ENCODE measurements at places on chromosomes 3 and 15.

DNA sequence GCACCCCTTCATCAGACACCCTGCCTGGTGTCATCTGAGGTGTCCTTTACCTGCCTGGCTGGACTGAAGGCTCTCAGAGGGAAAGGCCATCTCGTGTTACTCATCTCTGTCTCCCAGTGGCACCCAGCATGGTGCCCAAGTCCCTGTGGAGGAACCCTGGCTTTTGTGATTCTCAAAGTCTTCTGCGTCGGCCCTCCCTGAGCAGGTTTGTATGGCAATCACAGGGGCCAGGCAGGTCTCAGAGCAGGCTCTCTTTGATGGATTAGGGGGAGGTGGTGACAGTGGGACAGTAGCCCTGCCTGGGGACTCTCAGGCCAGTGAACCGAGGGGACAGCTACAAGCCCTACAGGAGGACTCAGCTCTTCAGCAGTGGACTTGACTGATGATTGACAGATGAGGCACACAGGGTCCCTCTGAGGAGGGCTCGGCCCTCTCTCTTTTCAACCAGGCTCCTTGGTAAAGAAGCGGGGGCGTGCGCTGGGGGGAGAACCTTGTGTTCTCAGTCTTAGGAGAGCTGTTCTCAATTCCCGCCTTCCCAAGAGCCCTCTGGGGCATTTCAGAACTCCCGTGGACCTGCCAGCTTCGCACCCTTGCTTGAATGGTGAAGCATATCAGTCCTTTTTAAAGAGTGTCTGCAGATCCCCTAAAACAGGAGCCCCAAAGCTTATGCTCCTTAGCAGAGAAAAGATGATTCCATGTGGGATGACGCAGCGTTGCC lies 108.3 kb downstream of the VGLL4 start:
- DNase-seq: no peak

DNA sequence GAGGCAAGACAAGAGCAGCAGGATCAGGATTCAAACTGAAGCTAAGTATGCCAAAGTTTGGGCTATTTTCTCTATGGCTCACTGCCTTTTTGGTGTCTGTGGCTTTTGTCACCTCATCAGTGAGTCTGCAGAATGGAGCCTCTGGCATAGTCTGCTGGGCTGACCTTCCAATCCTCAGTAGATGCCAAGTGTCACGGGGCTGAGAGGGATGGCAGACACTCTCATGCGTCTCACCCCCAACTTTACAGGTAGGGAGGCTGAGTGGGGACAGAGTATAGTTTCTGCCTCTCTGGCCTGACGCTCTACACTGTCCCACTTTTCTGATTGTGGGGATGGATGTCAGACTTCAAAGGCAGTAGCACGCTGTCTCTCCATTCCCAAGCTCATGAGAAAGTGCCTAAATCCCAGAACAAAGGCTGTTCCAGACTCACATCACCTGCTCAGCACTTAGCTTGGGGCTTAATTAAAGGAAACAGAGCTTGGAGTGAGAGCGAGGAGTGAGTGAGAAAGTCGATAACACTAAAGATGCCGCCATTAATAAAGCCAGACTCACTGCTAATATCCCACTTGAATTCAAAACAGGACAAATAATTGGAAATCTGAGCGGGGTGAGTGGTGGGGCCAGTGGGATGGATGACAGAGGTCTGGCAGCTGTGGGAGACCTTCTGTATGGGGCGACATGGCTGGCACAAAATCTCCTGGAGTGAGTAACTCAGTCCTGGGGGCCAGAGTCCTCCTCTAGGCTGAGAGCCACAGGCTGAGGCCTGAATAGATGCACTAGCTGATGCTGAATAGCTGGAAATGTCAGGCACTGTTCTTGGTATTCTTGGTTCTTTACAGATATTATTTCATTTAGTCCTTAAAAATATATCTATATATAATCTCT lies 78.4 kb upstream of the MRPS22 start:
- no peak for DNase-seq

DNA sequence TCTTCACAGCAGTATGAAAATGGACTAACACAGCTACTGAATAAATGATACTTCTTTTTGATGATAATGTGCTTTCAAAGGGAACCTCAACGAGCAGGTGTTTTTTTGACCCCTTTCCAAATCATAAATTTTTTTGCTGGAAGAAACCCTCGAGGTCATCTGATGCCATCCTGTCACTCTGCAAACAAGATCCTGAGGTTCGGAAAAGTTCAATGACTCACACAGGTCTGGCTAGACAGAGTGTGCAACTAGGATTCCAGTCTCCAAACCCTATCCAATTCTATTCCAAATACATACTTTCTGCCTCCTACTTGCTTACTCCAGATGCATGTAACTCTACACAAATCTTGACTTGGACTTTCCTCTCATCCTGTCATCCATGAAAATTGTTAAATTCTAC lies 124.7 kb downstream of the NEDD4 start:
- peak; percentile 10 for DNase-seq

- no peak for DNase-seq
Observed at GRCh38 chr3:44568561-44568960, 13.6 kb downstream of the ZKSCAN7 start.

DNA sequence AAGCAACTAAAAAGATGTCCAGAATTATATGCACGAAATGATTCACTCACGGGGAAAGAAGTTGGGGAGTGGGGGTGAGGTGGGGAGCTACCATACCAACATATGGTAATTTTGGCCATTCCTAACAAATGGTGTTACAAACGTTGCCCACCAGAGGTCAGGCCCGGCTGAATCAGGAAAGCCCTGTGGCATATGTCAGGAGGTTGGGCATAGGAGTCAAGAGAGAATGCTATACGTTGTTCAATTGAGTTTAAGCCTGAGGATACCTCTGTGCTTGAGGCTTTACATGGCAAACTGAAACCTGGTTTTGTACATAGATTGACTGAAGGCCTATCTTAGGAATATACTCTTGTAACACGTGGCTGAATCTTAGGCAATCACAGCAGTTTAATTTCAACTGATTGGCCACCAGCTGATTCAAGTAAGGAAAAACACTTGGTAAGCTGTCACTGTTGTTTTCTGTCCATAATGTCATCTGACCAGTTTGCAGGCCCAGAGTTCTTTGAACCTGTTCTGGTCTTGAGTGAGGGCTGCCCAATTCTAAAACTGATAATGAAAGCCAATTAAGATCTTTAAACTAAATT lies 23.4 kb upstream of the SLC2A2 start:
- DNase-seq: peak; percentile 76

- no peak for DNase-seq
Observed at GRCh38 chr3:43178891-43179366, 73.0 kb upstream of the POMGNT2 start.

GRCh38 chr3:52532517-52532837 lies 1.2 kb downstream of the NT5DC2 start:
- peak; percentile 65 for DNase-seq

DNA sequence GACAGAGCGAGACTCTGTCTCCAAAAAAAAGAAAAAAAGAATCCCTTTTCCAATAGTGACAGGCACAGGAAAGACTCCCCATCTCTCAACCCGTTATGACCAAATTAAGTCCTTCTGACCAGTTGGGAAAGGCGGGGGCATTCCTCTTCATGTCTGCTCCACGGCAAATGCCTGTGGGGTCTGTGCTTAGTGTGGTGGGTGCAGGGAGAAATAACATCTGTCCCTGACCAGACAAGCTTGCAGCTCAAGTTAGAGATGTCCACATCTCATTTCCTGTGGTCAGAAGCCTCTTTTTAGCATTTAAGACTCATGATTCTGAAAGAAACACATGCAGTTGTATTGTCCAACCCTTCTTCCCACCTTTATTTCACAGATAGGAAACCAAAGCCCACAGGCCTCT lies 16.2 kb downstream of the PLA1A start:
- no peak for DNase-seq

DNA sequence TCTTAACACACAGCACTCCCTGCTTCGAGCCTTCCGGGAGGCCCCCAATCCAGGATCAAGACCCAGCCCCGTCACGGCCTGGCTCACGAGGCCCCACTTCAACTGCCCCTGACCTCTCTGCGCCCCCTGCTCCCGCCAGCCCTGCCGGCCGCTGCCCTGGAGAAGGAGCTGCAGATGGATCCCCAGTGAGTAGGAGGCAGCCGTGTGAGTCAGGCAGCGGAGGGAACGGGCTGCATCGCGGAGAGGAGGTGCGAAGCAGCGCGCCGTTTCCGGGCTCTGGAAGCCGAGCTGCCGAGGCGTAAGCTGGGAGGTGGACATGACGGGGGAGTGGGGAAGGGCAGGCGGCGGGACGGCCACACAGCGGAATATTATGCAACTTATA lies 133.4 kb downstream of the TPRA1 start:
- DNase-seq: peak; percentile 62

GRCh38 chr3:148455098-148455497 lies 242.6 kb upstream of the AGTR1 start:
- no peak for DNase-seq

- peak; percentile 64 for DNase-seq
Observed at GRCh38 chr3:62149962-62150361, 223.4 kb downstream of the FEZF2 start.

DNA sequence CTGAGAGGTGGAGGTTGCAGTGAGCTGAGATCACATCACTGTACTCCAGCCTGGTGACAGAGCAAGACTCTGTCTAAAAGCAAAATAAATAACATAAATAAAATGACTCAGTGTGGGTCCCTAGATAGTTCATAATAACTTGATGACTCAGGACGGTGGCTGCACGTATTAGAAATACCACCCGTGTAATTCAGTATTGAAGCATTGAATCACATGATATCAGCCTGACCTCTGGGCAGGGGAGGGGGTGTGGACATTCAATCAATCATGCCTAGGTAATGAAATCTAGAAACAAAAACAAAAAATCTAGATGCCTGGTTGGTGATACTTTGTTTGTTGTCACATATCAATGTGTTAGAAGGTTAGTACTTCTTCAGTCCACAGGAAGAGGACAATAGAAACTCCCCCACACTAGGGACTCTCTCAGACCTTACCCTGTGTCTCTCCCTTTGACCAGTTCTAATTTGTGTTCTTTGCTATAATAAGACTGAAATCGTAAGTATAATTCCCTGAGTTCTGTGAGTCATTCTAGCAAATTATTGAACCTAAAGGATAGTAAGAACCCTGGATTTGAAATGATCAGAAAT lies 177.3 kb downstream of the GAP43 start:
- DNase-seq: peak; percentile 68

- DNase-seq: no peak
Observed at GRCh38 chr15:59165726-59166125, 40.9 kb upstream of the LDHAL6B start.

DNA sequence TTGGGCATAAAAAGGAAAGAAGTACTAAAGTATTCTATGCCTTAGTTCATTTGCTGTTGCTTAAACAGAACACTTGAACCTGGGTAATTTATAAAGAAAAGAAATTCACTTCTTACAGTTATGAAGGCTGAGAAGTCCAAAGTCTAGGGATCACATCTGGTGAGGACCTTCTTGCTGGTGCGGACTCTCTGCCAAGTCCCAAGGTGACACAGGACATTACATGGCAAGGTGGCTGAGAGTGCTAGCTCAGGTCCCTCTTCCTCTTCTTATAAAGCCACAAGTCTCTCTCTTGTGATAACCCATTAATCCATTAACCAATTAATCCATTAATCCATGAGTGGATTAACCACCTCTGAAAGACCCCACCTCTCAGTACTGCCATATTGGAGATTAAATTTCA lies 3.1 kb upstream of the ZBTB38 start:
- no peak for DNase-seq

GRCh38 chr3:139745831-139746230 lies 68.1 kb upstream of the NMNAT3 start:
- DNase-seq: peak; percentile 32

- peak; percentile 45 for DNase-seq
Observed at GRCh38 chr3:156416846-156417558, 137.9 kb downstream of the SSR3 start.

GRCh38 chr3:158471639-158472294 lies 99.2 kb upstream of the MLF1 start:
- peak; percentile 96 for DNase-seq

GRCh38 chr3:160135851-160136250 lies 89.4 kb upstream of the C3orf80 start:
- no peak for DNase-seq

DNA sequence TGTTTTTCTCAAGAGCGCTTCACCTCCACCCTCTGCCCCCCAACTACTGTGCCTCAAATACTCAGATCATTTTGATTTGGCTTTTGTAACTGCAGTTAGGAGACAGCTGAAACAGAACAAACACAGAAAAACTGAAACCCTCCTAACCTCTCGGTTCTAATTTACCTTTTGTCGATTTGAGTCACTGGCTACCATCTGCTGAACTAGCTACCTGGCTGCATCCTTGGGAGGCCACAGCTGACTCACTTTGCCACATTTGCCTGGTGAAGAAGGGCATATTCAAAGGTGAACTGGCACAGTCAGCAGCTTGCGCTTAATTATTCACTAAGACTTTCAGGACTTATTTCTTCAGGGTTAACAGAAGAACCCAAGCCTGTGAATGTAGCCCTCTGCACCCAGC lies 117.7 kb downstream of the FOXB1 start:
- DNase-seq: no peak

- peak; percentile 66 for DNase-seq
Observed at GRCh38 chr15:44101286-44101685, 93.8 kb downstream of the FRMD5 start.

GRCh38 chr3:146280864-146281263 lies 30.0 kb upstream of the PLSCR4 start:
- peak; percentile 58 for DNase-seq

GRCh38 chr15:87564681-87565080 lies 691.9 kb downstream of the NTRK3 start:
- no peak for DNase-seq

DNA sequence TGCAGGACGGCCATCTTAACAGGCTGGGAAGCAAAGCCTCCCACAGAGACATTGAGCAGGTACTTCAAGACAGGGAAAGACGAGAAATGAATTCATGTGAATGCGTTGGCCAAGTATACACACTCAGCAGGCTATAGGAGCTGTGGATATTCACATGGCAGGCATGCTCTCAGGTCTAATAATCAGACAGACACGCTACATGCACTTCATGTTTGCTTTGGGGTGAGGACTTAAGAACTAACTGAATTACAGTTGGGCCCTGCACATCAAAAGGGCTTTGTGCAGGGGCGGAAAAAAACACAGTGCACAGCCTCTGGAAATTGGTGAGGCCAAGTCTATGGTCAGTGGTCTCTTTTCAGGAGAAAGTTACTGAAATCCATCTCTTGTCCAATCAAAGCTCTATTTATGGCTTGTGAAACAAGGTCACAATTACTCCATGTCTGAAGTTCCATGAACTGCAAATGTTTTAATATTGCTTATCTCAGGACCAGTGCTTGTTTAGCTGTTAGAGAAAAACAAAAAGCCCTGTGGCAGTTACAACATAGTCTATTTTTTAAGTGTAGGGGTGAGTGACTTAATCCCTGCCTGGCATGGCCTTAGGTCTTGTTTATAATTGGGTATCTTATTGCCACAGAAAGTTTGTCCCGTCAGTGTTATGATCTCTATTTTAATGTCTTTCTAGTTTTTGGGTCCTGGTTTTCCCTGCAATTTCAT lies 100.6 kb upstream of the GOLGA6L6 start:
- DNase-seq: no peak

DNA sequence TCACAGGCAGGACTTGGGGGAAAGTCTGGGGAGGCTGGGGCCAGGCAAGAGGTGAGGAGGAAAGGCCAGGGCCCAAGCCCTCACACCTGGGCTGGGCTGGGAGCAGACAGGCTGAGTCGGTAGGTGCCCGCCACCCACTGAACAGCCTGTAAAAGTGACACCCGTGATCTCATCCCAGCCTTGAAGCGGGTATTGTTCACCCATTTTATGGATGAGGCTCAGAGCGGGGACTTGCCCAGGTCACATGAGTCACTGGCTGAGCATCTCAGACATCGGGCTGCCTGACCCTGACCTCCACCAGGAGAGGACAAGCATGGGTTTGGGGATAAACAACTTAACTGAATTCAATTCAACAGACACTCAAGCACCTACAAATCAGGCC lies 52.0 kb upstream of the CTSH start:
- no peak for DNase-seq

GRCh38 chr3:155553780-155554179 lies 191.1 kb downstream of the PLCH1 start:
- no peak for DNase-seq

Measured in fibroblast of upper back skin (primary cell).